Right renal pelvis (tissue), 4 donors: ENCODE measurements at places on chromosomes 7 and 10. TPM values are rescaled to one million over a fixed set of nuclear protein-coding genes. Genes with fewer than 3 reads are reported as not detected.
A peak's percentile ranks its signal among the peaks of the same experiment; 100 is the strongest.

GRCh38 chr10:128210215-128211063 is 84.2 kb upstream of the MKI67 start:
- peak; percentile 39 for DNase-seq

GRCh38 chr7:45872116-45873034 is 507 bp downstream of the CCDC201 start:
- no peak for DNase-seq

- no peak for DNase-seq
These were observed 150.3 kb downstream of the RNF216 start for GRCh38 chr7:5631152-5631551.

DNA sequence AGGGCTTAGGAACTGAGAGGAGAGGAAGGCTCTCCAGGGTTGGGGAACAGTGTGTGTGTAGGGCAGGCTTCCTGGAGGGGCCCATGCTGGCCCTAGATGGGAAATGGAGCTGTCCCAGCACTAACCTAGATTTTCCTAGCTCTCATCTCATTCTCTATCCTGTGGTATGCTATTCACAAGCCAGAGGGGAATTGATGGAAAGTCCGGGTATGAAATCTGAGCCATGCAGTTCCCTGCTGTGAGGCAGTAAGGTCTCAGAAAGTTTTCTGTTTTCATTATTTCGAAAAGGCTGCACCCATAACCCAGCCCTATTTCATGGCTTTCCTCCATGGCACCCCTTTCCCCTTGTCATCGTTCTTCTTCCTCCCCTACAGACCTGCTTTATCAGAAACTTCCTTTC is 220.3 kb downstream of the RPS24 start:
- DNase-seq: no peak

DNA sequence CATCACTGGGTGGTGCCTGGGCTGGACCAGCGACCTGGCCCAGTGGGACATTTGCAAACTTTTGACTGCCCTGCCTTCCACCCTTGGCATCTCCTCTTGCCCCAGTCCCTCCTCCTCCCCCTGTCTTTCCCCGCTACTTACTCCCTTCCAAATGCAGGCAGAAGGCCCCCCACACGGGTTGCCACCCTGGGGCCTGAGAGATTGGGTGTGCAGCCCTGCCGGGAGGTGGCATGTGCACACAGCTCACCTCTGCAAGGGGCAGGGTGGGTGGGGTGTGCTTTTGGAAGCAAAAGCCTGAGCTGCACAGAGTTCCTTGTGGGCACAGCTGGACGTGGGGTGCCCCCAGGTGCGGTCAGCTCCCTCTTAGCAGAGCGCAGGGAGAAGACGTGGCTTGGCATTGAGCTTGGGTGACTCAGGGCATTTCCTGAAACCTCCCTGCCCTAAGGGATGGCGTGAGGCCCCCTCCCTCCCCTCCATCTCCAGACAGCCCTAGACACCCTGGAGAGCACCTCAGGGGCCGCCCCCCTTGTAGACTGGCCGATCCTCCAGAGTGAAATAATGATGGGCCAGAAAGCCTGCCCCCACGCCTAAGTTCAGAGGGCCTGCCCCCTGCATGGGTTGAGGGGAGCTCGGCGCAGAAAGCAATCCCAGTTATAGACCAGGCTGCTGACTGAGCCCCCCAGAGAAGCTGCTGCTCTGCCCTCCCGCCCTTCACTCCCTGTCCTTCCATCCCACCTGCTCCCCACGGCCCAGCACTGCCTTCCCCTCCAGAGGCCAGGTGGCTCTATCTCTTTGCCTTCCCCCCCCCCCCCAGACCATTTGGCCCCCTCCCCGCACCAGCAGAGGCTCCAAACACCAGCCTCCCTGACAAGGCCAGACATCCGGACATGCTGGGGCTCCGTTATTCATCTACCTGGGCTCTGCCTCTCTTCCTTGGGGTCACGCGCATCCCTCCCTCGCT is 2.3 kb upstream of the SHH start:
- DNase-seq: no peak

DNA sequence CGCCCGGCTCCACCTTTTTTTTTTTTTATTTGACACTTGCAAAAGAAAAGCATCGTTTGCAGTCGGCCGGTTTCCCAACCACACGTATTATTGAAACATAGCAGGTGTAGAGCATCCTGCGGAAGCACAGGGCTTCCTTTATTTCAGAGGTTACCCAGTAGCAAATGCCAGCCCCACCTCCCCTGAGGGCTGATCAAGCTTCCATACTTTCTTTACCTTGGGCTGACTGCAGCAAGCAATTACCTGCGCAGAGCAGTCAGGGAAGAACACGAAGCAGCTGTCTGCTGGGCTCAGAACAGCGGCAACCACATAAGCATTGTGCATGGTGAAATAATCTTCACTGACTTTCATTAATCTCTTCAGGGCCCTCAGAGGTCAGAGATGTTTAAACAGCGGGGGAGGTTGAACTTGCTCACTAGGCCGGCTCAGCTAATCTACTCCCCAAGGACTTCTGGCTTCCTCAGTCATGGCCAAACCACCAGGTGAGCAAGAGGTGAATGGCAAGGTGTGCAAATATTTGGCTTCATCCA is 784.7 kb upstream of the AUTS2 start:
- no peak for DNase-seq

GRCh38 chr7:128904381-128905197 is 5.9 kb downstream of the KCP start:
- no peak for DNase-seq

- DNase-seq: no peak
These were observed 33.5 kb upstream of the TARP start for GRCh38 chr7:38306914-38307313.

DNA sequence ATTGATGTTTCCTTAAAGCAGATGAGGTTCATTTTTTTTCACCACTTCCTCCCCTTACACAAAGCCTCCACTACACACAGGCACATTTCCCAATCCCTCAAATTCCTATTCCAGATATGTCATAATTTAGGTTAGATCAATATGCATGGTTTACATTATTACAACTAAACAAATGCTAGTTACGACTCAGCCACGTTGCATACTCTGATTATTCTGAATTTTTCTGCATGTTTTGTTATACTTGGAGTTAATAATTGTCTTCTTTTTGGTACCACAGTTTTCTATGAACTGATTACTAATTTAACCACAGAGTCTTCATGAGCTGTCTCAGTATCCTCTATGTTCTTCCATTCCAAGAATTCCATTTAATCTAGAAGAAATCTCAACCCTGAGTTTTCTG is 4.4 kb upstream of the BICC1 start:
- no peak for DNase-seq

DNA sequence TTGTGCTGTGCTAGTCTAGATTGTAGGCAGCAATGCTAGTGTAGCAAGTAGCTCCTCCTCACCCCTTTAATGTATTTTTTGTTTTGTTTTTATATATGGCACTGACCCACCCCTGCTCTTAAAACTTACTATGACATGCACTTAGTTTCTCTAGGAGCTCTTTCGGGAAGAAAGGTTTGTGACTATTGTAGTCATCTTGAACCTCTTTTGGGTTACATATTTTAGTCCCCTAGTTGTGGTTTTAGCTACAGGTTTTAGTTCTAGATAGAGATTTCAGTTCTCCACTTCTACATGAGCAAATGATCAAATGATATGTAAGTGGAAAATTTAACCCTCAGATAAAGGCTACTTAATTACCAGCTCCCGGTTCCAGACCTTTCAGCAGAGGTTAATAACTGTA is 14.9 kb downstream of the MINPP1 start:
- DNase-seq: no peak

- DNase-seq: no peak
These were observed 137.9 kb upstream of the PPIF start for GRCh38 chr10:79209340-79209739.

- no peak for DNase-seq
These were observed 41.5 kb downstream of the PSPH start for GRCh38 chr7:56009695-56010094.

DNA sequence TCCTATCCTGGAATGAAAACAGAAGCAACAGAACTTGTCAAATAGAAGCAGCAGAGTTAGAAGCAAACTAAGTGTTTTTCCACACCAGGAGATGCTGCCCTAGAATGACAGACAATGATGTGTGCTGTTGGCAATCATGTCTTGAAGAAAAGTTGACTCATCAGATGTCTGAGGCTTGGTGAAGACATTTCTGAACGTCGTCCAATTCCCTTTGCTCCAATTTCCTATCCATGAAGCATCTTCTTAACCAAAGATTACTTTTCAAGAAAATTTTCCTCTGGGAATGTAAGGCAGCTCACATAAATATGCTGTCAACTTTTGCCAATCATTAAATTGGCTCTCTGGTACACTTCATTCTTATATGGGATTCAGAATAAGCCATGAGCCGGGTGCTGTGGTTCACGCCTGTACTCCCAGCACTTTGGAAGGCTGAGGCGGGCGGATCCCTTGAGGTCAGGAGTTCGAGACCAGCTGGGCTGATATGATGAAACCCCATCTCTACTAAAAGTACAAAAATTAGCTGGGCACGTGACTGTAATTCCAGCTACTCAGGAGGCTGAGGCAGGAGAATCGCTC is 34.6 kb downstream of the MALSU1 start:
- DNase-seq: no peak

GRCh38 chr10:75083972-75084833 is 27.3 kb upstream of the SAMD8 start:
- no peak for DNase-seq

DNA sequence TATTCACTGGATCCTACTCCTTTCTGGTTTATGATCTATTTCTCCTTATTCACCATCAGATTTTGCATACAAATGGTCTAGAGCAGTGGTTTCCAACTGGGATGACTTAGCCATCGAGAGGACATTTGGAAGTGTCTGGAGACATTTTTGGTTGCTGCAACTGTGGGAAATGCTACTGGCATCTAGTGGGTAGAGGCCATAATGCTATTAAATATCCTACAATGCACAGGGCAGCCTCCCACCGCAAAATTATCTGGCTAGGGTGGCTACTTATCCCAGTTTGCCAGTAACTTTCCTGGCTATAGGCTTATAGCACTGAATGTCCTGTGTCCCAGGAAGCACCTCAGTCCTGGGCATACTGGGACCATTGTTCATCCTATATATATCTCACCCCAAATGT is 21.5 kb upstream of the DDX50 start:
- no peak for DNase-seq

GRCh38 chr7:156845379-156846101 is 47.4 kb downstream of the LMBR1 start:
- DNase-seq: no peak

DNA sequence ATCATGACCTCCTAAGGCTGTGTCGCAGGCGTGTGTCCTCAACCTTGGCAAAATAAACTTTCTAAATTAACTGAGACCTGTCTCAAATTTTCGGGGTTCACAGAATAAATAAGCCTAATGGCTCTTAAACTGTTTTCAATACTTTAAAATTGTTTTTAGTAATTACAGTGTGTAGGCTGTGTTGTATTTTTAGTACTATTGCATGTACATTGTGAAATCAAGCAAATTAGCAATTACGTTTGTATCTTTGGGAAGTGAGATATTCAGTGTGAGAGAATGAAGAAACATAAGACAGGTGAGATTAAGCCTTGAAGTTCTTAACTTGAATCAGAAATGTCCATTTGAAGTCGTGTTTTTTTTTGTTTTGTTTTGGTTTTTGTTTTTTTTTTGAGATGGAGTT is 4.8 kb upstream of the AKR1B10 start:
- DNase-seq: no peak

GRCh38 chr7:66699998-66700397 is 40.5 kb upstream of the RABGEF1 start:
- DNase-seq: no peak

DNA sequence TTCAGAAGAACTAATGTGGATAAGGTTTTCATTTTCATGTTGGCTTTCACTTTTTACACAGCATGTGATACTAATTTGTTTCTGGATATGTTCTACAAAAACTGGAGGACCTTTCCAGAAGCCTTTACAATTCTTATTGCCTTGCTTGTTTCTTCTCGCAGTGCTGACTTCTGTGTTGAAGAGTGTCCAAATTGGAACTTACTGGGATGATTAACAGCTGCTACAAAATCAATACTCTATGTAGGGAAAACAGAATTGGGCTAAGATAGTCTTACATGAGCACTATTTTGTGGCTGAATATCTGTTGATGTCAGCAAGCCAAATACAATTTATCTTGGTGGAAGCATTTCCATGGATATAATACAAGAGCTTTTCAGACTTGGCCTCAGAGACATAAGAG is 351.2 kb downstream of the DGKB start:
- no peak for DNase-seq

DNA sequence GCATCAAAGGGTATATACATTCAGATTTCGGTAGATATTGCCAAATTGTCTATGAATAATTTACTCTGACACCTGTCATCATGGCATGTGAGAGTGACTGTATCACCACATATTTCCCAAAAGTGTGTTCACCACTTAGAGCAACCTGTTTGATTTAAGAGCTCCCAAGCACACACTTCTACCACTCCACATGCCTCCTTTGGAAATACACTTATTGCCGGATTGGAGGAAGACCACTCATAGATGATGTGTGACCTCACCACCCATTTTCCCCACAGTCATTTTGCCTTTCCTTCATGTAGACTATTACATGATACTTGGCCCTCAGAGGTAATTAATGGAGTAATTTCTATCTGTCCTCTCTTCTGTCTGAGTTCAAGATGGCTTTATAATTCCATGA is 75.5 kb downstream of the SLC16A9 start:
- DNase-seq: no peak

DNA sequence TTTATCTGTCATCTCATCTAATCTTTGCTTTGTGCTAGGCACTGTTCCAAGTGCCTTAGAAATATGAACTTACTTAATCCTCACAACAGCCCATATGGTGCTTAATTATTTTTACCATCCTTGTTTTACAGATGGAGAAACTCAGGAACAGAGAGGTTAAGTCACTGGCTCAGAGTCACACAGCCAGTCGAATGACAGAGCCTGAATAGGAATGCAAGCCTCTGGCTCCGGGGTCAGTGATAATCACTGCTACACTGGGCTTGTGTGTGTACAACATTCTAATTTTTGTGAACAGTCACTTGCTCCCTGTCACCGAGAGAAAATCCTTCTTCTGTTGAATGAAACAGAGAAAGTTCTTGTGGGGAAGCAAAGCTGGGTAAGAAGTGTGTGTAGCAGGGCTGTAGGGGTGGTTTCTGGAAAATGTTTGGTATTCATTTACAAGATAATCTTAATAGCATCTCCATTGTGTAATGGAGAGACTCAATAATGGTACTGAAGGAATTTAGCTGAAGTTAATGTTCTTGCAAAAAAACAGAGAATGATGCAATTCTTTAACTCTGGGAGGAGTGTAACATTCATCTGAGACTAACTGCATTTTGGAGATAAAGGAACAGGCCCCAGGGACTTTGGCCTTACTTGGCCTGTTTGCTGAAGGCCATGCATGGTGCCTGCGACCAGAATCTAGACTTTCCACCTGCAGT is 290.6 kb downstream of the FRMD4A start:
- no peak for DNase-seq

GRCh38 chr10:117790621-117791020 is 248.1 kb downstream of the EMX2 start:
- no peak for DNase-seq

Gene TIAL1
- polyA plus RNA-seq: 194 TPM

Gene LEP
- 0.49 TPM for polyA plus RNA-seq

Gene PDZD7
- polyA plus RNA-seq: 3.8 TPM

Gene EBLN1
- polyA plus RNA-seq: 0.17 TPM

Gene ABI1
- polyA plus RNA-seq: 74.3 TPM

Gene IGF2BP3
- polyA plus RNA-seq: 66.6 TPM

Gene ACSM6
- polyA plus RNA-seq: 0.08 TPM

Gene RSPH10B2
- 1.3 TPM for polyA plus RNA-seq
